ENCODE measurements at places on chromosomes 2 and 18. TPM values are rescaled to one million over a fixed set of nuclear protein-coding genes. Genes with fewer than 3 reads are reported as not detected.

Gene LHCGR
- total RNA-seq, result 0.44 TPM

Gene TBR1
- total RNA-seq, result not detected

Gene CCNT2
- 39.3 TPM for total RNA-seq

Gene RBBP8
- 72.5 TPM for total RNA-seq

Gene KLHL41
- total RNA-seq, result not detected

Gene SRD5A2
- not detected for total RNA-seq

Gene CHST10
- 29.7 TPM for total RNA-seq
